ENCODE measurements at places on chromosomes 16 and 17.

DNA sequence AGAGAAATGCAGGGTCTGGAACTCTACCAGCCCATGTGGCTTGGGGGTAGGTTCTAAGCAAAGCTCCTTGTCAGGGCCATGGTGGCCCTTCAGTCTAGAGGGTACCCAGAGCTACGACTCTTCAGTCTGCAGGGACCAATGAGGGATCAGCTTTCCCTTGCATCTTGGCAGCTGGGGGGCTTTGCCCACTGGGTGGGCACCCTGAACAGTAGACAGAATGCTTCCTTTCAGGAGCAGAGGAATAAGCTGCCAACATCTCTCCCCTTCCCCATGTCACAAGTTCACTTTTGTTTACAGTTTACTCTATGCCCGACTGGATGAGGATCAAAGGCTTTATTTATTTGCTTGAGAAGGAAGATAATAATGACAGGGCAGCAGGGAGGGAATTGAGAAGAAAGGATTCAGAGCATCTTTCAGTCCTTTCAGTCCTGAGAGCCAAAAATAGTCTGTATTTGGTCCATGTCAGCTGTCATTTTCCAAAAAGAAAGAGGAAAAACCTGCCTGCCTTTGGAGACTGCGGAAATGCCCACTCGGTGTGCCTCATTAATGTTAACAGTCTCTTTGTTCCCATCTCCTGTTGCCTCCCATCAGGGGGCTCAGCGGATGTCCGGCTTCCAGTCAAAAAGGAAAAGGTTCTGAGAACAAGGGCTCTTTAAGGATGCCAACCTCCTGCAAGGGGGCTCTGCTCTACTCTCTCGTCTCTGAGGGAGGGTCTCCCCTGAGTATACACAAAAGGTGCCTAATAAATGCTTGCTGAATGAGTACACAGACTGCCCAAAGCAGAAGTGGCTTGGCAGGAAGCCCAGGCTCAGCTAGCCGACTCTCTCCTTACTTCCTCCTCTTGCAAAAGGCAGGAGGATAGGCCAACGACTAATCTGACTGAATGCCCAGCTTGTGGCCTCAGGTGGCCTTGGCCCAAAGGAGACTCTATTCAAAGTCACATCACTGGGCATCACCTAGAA lies 17.1 kb downstream of the TRAF4 start:
- DNase-seq, result no peak

DNA sequence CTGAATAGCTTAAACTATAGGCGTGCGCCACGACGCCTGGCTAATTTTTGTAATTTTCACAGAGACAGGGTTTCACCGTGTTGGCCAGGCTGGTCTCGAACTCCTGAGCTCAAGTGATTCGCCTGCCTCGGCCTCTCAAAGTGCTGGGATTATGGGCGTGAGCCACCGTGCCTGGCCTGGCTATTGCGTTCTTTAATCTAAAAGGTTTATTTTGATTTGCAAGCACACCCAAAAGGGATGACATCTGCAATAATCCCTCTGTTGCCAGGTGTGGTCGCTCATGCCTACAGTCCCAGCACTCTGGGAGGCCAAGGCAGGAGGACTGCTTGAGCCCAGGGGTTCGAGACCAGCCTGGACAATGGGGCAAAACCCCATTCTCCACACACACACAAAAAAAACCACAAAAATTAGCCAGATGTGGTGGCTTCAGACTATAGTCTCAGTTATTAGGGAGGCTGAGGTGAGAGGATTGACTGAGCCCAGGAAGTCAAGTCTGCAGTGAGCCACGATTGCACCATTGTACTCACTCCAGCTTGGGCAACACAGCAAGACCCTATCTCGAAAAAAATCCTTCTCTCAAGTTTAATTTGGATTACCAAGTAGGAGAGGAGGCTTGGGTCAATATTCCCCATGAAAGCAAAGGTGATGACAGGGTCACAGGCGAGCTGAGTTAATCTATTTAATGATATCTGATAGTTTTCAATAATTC lies 144.1 kb downstream of the PARN start:
- DNase-seq, result no peak

DNA sequence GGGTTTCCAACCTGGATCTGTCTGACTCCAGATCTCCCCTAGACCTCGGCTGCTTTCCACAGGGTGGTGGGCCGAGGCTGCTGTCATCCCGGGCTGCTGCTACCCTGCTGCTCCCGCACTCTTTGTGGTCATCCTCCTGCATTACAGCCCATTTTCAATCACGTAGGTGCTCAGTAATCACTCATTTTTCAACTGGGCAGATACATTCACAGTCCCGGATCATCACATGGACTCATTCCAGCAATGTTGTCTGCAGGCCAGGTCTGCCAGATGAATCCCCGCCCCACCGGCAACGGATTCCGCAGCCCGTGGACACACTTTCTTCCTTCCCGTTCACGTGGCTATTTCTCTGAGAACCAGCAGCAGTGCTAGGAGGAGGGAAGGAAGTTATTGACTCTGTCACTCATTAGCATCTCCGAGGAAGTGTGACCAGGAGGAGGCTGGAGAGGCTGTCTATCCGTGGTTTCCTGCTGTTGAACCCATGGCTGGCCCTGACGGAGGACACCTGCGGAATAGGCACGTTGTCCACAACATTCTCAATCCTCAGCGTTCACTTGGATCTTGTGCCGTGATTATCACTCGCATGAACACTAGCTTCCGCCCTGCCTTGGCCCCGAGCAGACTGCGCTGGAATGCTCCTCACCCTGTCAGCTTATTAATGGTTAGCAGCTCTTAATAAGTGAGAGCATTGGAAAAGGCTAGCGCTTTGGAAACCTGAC lies 14.7 kb upstream of the ZCCHC14 start:
- no peak for DNase-seq

DNA sequence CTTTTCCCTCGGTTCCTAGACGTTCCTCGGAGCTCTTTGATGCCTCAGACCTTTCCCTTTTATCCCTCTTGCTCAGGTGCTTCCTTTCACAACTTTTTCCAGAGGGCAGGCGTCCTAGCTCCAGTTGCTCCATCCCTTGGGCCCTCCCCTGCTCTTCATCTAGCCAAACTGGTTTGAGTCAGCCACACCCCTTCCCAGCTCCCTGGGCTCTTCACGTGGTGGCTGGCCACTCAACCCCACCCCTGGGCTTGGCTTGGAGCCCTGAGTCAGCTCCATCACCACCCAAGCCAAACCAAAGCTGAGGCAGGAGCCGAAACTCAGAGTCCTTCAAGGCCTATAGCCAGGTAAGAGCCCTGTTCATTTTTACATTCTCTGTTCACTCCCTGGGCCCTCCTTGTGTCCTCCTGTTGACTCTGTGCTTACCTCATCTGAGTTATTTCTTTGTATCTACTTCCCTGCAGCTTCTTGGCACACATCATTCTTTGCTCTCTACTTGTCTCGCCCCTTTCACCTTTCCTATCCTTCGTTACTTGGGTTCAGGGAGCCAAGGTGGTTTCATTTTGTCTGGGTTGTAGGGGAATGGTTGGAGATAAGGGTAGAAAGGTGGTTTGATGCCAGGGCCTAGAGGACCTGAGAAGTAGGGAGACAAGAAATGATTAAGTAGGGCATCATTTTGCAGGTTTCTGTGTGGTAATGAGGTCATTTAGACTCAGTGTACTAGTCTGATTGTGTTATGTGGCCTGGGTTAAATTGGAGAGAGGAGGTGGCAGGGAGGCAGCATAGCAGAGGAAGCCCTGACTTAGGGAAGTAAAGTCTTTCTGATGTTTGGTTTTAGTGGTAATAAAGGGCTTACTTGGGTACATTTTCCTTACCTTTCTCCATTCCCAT lies 7.6 kb upstream of the PHKG2 start:
- no peak for DNase-seq

GRCh38 chr17:78738278-78738677 lies 43.8 kb downstream of the CYTH1 start:
- no peak for DNase-seq

Measured in stimulated activated CD8-positive, alpha-beta memory T cell treated with anti-CD3 and anti-CD28 coated beads, Interleukin-12 subunit alpha, Interleukin-12 subunit beta, amount 100 ng/mL, for 4 hours (primary cell).